Central memory CD4-positive, alpha-beta T cell (primary cell): ENCODE measurements at places on chromosomes 12 and 14.

- no peak for DNase-seq
Measured at GRCh38 chr12:1949771-1950470, 31.5 kb upstream of the CACNA2D4 start.

GRCh38 chr12:109458086-109458485 lies 19.0 kb downstream of the KCTD10 start:
- no peak for DNase-seq

- DNase-seq, result no peak
Measured at GRCh38 chr12:104651811-104652210, 195.1 kb downstream of the CHST11 start.

DNA sequence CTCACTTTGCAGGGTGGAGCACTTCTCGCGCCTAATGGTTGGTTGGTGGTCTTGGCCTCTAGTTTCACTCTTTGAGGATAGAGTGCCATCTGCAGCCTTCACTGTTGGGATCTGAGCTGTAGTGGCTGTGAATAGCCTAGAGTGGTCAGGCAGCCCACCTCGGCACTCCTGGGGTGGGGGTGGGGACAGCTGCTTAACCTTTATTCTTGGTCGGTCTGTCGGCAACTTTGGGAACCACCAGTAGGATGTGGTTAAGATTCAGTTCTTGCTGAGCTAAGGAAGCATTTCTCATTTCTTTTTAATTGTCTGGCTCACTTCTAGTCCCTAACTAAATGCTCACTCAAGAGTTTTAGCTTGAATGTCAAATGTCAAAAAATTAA lies 21.1 kb downstream of the TMBIM6 start:
- DNase-seq, result peak; percentile 29

GRCh38 chr12:93785249-93786010 lies 108.3 kb downstream of the CRADD start:
- DNase-seq, result peak; percentile 41

DNA sequence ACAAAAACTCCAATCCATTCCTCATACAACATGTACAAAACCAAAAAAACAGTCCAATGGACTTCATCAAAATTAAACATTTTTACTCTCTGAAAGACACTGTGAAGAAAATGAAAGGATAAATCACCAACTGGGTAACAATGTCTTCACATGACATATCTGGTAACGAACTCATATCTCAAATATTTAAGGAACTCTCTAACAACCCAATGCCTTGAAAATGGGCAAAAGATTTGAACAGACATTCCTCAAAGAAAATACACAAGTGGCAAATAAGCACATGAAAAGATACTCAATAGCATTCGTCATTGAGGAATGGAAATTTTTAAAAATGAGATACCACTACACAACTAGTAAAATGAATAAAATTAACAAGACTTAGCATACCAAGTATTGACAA lies 198.7 kb upstream of the RASSF8 start:
- no peak for DNase-seq
